Stimulated activated CD4-positive, alpha-beta T cell treated with anti-CD3 and anti-CD28 coated beads, Interleukin-4, amount 100 ng/mL, for 4 hours (primary cell): ENCODE measurements at places on chromosomes 2 and 18.

DNA sequence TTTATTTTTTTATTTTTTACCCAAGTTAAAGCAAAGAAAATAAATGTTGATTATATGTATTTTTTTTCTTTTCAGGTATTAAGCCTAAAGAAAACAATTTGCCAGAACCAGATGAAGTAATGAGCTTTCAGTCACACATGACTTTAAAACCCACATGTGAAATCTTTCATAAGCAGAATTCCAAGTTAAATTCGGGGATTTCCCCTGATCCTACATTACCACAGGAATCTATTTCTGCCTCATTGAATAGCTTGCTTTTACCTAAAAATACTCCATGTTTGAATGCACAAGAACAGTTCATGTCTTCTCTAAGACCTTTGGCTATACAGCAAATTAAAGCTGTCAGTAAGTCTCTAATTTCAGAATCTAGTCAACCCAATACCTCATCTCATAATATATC is 26.6 kb downstream of the GEN1 start:
- DNase-seq, result no peak

DNA sequence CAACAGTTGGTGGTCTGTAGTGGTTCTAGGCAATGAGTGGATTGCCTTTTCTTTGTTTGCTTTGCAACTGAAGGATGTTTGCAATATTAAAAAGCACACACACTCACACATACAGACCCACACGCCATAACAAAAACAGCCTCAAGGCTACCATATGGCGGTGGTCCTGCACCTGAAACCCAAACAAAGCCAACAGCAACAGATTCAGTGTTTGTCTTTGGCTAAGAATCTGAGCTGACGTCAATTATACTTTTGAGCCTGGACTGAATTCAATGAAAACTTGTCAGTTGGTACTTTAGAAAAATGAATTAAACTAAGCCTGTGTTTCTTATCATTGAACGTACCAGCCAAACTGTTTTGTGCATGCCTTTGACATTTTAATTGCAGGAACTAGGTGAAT is 65.0 kb upstream of the NYAP2 start:
- no peak for DNase-seq

DNA sequence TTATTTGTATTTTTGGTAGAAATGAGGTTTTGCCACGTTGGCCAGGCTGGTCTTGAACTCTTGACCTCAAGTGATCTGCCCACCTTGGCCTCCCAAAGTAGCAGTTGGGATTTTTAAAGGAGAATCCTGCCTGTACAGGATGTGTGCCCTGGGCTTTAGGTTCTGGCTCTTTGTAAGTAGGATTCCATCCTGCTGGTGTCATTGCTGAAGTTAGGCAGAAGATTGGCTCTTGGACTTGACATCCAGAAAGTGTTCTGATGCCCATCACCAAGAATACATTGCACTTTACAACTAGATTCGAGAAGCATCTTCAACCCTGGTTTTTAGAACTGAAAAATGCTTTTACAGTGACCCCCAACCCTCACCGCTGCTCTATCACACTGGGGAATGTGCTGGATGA is 4.4 kb upstream of the TWIST2 start:
- no peak for DNase-seq

GRCh38 chr2:121555008-121555407 is 24.3 kb downstream of the RNU4ATAC start:
- DNase-seq, result no peak

GRCh38 chr2:18455236-18455862 is 105.1 kb downstream of the RDH14 start:
- DNase-seq, result no peak

DNA sequence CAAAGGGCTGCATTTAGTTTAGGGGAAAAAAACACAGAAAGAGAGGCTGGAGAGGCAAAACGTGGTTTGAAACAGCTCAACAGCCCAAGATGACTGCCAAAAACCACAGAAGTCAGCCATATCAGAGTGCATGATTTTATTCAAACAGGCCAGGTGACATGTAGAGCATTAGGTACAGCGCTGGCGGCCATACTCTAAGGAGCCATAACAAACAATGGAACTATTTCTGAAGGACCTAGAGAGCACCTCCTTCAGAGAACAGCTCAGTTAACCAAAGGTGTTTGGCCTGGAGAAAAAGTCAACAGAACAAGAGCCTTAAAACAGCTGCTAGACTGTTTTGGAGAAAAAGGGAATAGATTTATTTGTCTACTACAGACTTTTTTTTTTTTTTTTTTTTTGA is 2.6 kb downstream of the THADA start:
- no peak for DNase-seq
